ENCODE measurements at places on chromosomes 11 and 22. TPM values are rescaled to one million over a fixed set of nuclear protein-coding genes. Genes with fewer than 3 reads are reported as not detected.

The SCN3B gene
- polyA plus RNA-seq = 17.7 TPM

The EXPH5 gene
- polyA plus RNA-seq = 0.49 TPM

DNA sequence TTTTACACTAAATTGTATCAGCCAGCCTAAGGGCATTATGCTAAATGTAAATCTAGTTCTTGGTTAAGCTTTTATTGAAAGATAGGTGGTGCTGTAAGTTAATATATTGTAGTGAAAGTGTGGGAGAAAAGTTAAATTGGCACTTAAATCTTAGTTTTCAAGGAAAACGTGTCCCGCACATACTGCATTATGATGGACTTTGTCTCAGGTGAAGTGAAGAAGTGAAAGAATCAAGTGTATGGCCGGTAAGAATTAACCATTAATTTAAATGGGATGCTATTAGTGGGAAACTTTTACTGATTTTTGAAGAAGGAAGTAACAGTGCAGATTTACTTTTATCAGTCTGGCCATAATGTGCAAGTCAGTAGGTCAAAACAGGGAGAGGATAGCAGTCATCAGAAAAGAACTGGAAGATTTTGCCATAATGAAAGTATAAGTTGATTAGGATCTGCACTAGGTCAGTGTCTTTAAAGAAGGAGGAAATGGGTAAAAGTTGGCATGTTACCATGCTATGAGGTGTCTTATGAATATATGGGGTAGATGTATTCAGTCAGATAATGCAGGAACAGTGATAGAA lies 81.6 kb downstream of the PDHX start:
- peak; percentile 20 for DNase-seq

DNA sequence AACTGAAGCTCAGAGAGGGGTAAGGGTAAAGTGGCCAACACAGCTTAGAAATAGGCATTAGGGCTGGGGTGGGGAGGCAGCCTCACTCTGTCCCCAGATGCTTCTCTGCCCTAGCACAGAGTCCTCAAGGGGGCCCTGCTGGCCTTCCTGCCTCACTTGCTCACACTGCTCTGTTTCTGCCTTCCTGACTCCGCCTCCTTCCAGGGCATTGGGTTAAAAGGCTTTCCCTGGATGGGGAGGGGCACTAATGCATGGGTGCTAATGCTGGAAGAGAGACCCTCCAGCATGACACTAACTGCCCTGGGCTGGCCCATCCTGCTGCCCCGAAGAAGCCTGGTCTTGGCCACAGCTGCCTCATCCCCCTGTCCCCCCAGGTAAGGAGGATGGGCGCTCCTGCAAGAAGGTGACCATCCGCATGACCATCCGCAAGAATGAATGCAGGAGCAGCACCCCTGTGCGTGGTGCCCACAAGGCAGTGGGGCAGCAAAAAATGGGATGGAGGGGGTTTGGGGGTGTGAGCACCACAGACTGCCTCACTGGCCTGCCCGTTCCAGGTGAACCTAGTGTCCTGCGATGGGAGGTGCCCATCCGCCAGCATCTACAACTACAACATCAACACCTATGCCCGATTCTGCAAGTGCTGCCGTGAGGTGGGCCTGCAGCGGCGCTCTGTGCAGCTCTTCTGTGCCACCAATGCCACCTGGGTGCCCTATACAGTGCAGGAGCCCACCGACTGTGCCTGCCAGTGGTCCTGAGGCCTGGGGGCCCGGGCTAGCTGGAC lies 74.0 kb upstream of the MYOD1 start:
- no peak for DNase-seq

DNA sequence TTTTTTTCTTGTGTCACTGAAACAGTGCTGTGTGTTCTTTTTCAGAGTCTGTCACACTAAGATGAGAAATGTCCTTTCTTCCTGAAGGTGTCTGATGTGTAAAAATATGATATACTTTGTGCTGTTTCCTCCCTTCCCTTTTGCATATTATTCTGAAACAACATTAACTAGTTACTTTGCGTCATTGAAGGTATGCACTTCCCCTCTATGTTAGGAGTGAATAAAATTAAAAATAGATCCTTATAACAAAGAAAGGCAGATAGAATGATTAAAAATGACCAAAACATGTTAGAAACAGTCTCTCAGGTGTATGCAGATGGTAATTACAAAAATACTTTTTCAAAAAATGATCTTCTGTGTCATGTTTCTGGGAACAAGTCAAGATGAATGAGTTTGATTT lies 1.6 kb upstream of the RAB30 start:
- DNase-seq = no peak

GRCh38 chr22:19149047-19149883 lies 827 bp downstream of the GSC2 start:
- DNase-seq = peak; percentile 41

DNA sequence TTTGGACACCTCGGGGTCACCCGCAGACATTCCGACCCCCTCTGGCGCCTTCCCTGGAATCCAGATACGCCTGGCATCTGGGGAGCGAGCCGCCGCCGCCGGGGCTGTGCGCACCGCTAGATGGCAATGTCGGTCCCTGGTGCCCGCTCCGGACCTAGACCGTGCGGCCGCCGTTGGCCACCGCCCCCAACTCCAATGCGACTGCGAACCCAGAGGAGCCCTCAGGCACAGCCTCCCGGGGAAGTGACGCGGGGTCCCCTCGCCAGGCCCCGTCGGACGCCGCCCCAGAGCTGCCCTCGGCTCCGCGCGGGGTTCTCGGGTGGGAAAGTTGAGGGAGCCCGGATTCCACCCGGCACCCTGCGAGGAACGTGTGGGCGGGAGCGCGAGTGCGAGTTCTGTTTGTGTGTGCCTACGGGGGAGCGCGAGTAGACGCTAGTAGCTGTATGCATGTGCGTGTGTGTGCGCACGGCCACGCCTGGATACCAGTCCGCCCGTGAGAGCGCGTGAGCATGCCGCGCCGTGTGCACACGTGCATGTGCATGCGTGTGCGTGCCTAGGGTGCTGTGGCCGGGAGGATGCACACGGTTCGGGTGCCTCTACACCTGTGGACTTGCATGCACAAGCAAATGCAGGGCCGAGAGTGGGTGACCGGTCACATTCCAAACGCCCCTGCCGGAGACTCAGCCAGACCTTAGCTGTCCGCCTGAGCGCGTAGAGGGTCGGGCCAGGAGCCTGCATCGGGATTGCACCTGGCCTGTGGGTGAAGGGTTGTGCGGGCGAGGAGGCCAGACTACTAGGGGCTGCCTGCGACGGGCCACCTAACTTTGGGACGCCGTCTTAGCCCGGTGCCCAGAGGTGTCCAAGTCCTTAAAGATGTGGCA lies 1.9 kb downstream of the CHRM4 start:
- DNase-seq = peak; percentile 87

DNA sequence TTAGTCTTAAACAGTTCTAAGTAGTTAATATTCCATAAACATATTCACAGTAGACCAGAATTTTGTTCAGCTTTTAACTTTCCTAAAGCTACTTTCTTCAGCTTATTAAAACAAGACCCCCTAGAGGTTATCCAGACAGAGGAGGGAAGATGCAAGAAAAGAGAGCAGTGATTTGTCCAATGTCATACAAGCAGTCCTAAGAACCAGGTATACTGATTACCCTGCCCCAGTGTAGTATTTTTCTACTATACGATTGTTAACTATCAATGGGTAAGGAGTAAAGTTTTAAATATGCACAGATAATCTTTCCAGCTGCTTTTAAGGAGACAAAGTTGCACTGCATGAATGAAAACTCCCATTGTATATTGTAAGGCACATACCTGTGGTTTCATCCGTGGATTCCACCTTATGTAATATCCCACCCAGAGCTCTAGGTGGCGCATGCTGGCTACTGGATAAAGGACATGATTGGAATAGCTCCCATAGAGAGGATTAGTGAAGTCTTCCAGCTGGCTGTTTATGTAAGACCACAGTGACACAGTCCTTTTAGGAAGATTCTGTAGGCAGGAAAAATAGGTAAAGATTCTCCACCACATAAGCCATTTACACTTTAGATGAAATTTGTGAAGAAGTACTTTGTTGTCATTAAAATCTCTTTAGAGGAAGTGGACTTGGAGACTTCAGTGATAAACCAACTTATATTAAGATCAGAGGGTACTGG lies 45.6 kb downstream of the CEP57 start:
- DNase-seq = peak; percentile 71

DNA sequence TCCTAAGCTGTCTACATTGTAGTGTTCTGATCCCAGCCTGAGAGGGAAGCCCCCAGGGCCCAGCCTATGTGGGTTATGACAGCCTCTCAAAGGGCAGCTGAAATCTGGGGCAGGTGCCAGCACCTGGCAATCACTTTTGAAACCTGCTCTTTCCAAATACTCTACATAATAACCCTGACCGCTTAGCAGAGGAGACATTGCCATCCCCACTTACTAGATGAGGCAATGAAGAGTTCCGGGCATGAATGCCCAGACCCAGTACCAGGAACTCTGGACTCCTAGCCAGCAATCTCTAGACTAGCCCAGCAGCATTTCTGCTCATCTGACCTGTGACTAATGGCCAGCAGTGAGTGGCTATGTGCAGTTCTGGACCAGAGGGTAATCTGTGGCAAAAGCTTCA lies 412.4 kb upstream of the CADM1 start:
- DNase-seq = no peak

DNA sequence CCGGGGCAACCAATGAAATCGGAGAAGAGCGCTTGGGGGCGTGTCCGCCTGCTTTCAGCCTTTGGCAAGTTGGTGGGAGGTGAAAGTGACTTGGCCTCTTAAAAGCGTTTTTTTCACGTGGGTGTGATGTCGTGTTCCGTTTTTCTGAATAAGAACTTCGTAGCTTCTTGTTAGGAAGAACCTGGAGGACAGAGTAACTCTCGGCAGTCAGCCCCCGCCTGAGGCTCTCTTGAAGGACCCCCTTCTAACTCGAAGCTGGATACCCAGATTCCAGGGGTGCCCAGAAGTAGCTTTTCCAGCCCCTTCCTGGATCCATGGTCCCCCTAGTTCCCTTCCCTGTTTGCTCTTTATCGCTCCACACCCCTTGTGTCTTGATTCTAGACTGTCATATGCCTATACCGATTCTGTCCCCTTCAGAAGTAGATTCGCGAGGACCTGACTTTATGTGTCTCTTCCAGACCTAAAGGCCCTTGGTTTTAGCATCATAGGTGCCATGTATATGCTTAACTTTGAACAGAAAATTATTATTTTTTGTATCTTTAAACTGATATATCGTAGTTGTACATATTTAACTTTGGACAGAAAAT lies 915 bp upstream of the OSBP start:
- DNase-seq = no peak

Data from brain (organoid and tissue), 16 donors.